Activated CD8-positive, alpha-beta memory T cell treated with anti-CD3 and anti-CD28 coated beads for 4 hours (primary cell): ENCODE measurements at places on chromosomes 5 and 9.
A peak's percentile ranks its signal among the peaks of the same experiment; 100 is the strongest.

- DNase-seq, result no peak
Measured at GRCh38 chr9:35395706-35396101, 94.2 kb upstream of the RUSC2 start.

- DNase-seq, result no peak
Measured at GRCh38 chr5:55415071-55415470, 107.3 kb downstream of the MTREX start.

DNA sequence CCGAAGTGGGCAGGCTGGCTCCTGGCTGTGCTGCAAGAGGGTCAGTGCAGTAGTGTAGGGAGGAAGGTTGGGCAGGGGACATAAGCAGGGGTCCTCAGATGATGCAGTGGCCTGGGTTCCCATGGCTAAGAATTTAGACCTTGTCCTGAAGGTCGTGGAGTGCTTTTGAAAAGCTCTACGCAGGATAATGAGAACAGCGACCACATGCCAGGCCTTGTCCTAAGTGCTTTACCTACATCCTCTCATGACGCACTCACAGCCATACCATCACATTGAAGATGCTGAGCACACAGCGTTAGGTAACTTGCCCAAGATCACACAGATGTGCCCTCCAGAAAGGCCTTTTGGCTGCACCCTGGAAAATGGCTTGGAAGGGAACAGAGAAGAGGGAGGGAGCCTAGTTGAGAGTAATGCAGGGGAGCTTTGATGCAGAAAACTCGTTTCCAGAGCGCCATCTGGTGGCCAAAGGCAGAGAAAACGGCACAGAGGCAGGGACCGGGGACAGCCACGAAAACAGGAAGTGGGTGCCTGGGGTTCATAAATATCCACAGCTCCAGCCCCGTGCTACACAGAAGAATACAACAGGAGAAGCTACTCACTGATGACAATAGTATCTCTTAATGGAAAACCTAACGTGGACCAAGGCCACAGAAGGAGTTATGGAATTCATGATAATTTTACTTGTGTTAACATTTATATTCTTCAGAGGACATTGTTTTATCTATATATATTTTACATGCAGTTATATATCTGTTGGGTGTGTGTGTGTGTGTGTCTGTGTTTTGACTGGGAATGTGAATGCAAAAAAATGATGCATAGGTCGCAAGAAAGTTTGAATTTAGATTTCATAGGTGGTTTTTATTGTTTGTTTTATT lies 2.7 kb upstream of the PCDH12 start:
- DNase-seq, result peak; percentile 80

GRCh38 chr5:111602817-111603445 lies 90.6 kb upstream of the STARD4 start:
- DNase-seq, result no peak

GRCh38 chr5:88674356-88675167 lies 208.4 kb downstream of the MEF2C start:
- DNase-seq, result no peak

- no peak for DNase-seq
Measured at GRCh38 chr9:13963005-13963653, 350.8 kb downstream of the NFIB start.

- no peak for DNase-seq
Measured at GRCh38 chr5:9455826-9456434, 89.9 kb downstream of the SEMA5A start.

DNA sequence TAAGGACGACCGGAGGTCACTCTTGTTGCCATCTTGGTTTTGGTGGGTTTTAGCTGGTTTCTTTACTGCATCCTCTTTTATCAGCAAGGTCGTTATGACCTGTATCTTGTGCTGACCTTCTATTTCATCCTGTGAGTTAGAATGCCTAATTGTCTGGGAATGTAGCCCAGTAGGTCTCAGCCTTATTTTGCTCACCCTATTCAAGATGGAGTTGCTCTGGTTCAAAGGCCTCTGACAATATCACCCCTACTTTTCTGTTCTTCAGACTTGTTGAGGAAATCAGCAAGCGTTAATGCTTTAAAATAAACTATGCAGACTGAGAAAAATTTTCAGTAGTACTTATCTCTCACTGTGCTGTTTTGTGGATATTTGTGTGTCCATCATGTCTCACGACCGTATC lies 92.6 kb downstream of the MTRR start:
- no peak for DNase-seq

GRCh38 chr5:6432206-6432605 lies 16.5 kb upstream of the UBE2QL1 start:
- no peak for DNase-seq

DNA sequence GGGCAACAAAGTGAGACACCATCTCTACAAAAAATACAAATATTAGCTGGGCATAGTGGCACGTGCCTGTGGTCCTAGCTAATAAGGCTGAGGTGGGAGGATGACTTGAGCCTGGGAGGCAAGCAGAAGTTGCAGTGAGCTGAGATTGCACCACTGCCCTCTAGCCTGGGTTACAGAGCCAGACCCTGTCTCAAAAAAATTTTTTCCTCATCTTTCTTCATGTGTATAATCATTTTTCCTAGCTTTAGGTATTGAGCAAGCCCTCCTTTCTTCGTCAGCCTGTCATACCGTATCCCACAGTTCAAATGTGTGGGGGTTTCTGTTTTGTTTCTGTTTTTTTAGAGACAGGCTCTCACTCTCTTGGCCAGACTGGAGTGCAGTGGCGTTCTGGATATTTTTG lies 41.3 kb downstream of the EHMT1 start:
- no peak for DNase-seq

DNA sequence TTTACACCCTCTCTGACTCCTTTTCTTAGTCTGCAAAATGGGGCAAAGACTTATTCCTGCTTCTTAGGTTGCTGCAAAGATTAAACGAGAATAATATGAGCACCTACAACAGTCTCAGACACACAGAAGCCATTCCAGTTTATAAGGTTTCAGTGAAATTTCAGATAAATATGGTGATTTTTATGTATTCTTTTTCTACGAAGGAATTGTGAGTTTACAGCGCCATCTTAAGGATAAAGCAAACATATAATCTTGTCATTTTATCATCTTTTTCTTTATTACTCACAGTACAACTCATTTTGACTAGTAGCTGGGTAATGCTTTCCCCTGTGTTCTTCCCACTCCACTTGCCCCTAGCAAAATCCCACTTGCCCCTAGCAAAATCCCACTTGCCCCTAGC lies 29.2 kb upstream of the SMC5 start:
- no peak for DNase-seq

GRCh38 chr9:18857769-18858168 lies 175.2 kb downstream of the SAXO1 start:
- no peak for DNase-seq

GRCh38 chr5:122077366-122078115 lies 518 bp downstream of the LOX start:
- DNase-seq, result no peak

GRCh38 chr5:40391642-40392041 lies 288.1 kb upstream of the PTGER4 start:
- no peak for DNase-seq

- DNase-seq, result no peak
Measured at GRCh38 chr5:113425909-113426308, 8.9 kb downstream of the TSSK1B start.

DNA sequence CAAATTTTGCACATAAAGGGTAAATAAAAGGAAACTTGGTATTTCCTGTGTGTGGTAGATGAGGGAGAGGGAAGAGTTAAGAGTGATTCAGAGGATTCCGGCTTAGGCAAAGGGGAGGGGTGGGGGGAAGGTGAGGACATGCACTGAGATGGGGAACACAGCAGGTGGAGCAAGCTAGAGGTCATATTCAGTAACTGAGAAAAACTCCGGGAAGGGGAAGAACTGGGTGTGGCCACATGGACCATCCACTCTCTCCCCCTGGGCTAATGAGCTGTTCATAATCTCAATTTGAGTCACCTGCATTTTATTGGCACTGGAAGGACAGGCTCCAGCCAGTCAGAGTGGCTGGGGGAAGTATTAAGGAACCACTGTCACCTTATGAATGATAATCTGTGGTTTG lies 45.1 kb upstream of the UGCG start:
- no peak for DNase-seq

DNA sequence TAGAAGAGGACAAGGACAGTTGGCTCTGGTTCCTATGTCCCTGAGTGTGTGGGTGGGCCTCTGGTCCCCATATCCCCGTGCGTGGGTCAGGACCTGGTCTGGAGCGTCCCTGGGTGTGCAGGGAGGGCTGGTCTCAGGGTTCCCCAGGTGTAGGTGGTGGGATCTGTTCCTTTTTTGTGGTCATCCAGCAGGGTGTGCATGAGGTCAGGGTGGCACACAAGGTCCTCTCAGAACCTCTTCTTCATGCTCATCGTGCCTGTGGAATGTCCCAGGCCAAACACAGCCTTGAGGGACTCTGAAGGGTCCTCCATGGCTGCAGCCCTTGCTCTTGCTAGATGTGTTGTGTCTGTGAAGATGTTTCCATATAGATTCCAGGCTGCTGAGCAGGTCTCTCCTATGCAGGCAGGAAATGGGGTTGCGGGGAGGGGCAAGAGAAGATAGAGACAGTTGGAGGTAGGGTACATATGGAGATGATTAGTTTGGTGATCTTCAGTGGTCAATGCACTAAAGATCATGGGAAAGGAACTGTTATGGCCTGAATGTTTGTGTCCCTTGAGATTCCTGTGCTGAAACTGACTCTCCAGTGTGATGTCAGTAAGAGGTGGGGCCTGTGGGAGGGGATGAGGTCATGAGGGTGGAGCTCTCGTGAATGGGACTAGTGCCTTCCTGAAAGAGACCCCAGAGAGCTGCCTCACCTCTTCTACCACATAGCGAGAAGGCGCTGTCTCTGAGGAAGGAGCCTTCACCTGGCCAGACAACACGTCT lies 53.1 kb downstream of the NXNL2 start:
- no peak for DNase-seq

DNA sequence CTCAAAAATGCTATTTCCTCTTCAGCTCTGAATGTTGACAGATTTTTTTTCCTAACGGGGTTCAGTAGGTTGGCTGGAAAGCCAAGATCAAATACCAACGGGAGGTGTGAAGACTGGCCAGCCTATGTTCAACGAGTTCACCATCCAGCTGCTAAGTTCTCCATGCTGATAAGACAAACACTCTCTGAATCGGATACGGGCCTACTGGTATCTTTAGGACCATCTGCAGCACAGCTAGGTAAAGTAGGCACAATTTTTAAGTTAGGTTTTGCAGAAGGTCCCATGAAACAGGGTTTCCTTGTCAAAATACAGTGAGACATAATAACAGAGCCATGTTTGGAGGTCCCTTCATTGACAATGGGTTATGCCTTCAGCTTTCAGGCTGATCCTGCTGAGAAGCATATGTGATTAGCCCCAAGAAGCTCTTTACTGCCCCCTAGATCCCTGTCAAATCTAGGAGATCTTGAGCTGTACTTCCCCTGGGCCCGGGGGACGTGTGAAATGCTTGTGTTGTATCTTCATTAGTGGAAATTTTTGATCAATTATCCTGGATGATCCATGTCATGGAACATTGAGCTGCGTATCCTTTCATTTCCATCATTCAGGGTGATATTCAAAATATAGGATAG lies 60.6 kb downstream of the PGM5 start:
- no peak for DNase-seq

DNA sequence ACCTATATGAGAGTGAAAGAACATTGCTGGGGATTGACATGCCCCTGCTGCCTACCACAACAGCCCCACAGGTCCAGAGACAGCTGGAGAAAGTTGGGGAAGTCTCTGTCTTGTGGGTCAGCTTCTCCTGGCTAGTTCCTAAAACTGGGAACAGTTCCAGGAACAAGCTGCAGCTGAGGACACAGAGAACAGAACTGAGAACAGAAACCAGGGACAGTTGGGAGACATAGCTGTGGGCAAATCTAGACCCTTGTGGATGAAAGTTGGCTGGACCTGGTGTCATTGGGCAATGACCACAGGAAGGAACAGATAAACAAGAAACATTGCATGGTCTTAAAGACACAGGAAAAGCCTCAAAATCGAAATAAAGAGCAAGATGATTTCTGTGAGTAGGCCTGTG lies 58.3 kb upstream of the MOCS2 start:
- no peak for DNase-seq

GRCh38 chr5:80343067-80343466 lies 23.3 kb downstream of the SPZ1 start:
- no peak for DNase-seq

DNA sequence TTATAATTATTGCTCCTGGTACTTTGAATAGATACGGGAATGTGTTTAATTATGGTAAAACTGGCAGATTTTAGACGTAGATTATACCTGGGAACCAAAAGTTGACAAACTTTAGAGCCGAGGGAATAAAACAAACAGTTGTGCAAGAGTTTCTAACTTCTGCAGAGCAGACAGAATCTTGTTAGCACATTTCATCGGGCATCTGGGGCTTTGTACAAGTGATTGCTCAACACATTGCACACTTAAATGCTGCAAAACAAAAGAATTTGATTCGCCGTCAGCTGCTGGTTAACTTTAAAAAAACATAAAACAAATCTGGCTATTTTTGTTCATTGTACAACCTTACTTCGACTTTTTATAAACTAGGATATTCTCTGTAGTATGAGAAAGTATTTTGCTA lies 398.1 kb downstream of the MAN2A1 start:
- no peak for DNase-seq

- DNase-seq, result no peak
Measured at GRCh38 chr9:1440256-1440655, 390.1 kb downstream of the DMRT2 start.

DNA sequence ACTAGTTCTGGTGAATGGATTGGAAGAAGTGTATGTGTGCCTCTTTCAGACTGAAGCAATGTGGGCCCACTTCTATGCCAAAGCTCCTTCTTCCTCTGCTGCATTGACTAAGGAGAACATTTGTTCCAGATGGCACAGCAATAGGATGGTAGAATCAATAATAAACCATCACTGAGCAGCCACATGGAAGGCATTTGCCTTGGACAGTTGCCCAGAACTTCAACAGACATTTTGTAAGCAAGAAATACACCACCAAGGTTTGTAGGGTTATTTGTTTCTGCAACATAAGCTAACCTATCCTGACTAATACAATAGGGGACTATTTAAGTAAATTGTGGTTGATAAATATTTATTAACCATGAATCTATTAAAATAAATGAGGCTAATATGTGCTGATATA lies 37.7 kb upstream of the CSNK1G3 start:
- DNase-seq, result no peak

DNA sequence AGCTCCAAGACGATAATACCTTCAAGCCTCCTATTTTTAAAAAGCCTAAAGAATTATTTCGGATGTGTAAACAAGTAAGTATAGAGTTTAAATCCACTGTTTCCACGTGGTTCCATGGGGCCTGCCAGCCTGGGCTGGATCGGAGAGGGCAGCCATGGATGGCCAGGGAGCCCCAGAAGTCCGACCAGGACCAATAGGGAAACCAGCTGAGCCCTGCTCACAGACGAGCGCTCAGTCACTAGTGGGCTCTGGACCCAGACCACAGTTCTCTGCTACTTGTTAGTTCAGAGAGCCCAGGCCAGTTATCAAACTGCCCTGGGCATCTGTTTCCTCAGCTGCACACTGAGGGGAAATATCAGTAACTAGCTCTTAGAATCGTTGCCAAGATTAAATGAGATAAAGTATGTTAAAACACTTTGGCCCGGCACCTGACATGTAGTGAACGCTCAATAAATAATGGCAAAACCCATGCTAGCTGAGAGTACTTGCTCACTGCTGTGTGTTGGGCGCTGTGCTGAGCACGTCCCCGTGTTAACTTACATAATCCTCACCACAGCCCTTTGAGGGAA lies 124.8 kb downstream of the RGS3 start:
- no peak for DNase-seq
